ENCODE measurements at places on chromosomes 5 and 9.

GRCh38 chr9:6034954-6035353, 19.5 kb upstream of the RANBP6 start:
- no peak for DNase-seq

- no peak for DNase-seq
These were observed 632 bp downstream of the DPM2 start for GRCh38 chr9:127937056-127937387.

DNA sequence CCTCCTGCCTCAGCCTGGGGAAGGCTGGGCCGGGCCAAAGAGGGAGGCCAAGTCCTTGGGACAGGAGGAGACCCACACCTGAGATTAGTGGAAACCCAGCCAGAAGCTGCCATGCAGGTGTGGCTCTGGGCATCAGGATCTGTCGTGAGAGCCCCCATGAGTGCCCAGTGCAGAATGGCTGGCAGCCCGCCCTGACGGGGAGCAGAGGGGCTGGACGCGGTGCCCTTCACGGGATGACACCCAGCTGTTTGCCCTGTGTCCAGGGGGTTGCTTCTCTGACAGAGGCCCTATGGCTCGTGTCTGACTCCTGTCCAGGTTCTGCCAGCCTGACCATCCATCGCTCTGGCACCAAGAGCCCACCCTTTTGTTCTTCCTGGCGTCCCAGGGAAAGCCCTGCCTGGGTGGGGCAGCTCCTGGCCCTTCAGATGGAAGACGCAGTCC, 8.5 kb downstream of the DIPK1B start:
- no peak for DNase-seq

- no peak for DNase-seq
These were observed 136.8 kb downstream of the MVB12B start for GRCh38 chr9:126463426-126463825.

DNA sequence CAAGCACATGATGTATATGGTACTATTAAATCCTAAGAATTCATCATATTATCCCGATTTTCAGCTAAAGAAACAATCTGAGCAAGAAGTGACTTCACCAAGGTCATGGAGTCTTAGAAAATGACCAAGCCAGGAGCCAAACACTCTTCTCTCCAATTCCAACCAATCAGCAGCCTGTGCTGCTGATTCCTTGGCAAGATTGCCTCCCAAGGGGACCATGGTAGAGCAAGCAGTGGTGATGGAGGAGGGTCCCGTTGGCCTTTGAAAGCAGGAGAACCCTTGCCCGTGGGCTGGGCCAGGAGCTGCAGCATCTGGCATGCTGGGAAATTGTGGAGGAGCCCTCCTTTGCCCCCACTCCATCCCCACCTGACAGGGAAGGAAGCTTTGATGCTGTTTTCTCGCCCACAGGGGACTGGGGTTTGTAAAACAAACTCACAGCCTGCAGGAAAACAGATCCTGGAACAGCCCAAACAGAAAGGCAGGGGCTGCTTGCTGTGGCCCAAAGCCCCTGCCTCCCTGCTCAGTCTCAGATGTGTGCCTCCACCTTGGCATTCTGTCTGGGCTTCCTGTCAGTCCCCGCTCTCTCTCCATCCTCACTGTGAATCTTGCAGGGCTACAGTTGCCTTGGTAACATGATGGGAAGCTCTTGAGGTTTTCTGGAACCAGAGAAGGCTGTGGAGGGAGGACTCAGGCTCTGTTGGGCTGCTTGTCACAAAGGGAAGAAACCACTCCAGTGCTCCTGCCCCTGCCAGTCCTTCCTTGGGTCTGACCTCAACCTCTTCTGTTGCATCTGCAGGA, 70.8 kb upstream of the HSPA9 start:
- no peak for DNase-seq

DNA sequence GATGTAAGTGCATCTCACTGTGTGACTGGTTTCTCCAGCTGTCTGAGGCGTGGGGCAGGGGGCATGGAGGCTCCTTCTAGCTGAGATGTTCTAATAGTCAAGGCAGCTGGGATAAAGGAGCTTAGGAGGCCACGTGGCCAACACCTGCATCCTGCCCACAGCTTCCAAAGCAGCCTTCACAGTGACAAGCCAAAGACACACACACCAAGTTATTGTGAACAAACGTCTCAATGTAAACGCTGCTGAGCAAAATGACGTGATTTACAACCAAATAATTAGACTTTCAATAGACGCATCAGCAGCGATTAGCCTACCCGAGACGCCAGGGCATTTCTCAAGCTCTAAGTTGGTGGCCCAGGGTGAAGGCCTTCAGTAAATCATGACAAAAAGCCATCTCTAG, 23.2 kb upstream of the SLC25A51 start:
- no peak for DNase-seq

- DNase-seq: no peak
These were observed 27.8 kb upstream of the TNFSF8 start for GRCh38 chr9:114958021-114958843.

GRCh38 chr5:136605638-136606037, 240.3 kb upstream of the TRPC7 start:
- no peak for DNase-seq

GRCh38 chr9:128011071-128011817, 30.5 kb upstream of the EEIG1 start:
- DNase-seq: no peak

GRCh38 chr9:83491995-83492394, 46.2 kb downstream of the FRMD3 start:
- no peak for DNase-seq

DNA sequence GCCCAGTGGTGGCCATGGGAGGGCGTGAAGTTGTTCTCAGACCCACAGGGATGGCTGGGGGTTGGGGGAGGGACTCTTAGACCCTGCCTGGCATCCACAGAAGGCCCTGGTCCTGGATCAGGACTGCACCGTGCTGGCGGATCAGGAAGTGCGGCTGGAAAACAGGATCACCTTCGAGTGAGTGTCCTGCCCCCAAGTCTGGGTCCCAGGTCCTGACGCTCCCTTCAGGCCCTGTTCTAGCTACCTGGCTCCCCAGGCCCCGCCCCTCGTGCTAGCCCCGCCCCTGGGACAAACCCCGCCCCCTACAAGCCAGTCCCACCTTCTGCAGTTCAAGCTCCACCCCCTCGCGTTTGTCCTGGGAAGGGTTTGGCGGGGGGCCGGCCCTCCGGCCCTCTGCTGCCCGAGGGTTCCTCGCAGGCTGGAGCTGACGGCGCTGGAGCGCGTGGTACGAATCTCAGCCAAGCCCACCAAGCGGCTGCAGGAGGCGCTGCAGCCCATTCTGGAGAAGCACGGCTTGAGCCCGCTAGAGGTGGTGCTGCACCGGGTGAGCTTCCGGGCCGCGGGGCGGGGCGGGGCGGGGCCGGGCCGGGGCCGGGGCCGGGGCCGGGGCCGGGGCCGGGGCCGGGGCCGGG, 12.9 kb downstream of the RGS14 start:
- DNase-seq: peak; percentile 51

GRCh38 chr9:134145262-134145661, 9.4 kb downstream of the WDR5 start:
- no peak for DNase-seq

GRCh38 chr5:41432481-41433253, 77.7 kb downstream of the PLCXD3 start:
- DNase-seq: no peak

DNA sequence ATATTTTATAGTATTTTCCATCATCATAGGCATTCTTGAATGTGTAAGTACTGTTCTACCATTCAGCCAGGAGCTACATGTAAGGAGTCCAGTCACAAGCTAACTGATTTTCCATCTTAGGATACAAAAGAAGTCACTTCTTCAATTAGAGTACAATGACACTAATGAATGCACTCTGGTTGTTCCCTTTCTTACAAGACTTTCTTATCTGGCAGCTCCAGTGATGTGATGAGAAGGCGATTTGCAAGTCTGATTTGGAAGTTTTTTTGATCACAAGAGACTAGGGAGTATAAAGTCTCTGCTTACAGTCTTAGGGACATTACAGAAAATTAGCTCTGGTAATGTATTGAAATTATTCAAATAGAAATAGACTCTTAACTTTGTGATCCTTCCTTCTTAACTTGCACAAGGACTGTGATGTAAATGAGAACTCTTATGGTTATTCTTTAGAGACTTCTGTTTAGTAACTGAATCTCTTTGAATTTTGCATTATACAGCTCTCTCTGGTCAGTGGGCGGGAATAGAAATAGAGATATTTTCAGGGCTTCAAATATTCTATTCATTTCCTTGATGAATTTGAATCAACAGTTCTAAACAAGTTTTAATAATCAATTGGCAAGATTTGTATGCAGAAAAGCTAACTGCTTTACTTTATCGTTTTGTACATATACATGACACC, 130.4 kb upstream of the CDH6 start:
- DNase-seq: no peak

DNA sequence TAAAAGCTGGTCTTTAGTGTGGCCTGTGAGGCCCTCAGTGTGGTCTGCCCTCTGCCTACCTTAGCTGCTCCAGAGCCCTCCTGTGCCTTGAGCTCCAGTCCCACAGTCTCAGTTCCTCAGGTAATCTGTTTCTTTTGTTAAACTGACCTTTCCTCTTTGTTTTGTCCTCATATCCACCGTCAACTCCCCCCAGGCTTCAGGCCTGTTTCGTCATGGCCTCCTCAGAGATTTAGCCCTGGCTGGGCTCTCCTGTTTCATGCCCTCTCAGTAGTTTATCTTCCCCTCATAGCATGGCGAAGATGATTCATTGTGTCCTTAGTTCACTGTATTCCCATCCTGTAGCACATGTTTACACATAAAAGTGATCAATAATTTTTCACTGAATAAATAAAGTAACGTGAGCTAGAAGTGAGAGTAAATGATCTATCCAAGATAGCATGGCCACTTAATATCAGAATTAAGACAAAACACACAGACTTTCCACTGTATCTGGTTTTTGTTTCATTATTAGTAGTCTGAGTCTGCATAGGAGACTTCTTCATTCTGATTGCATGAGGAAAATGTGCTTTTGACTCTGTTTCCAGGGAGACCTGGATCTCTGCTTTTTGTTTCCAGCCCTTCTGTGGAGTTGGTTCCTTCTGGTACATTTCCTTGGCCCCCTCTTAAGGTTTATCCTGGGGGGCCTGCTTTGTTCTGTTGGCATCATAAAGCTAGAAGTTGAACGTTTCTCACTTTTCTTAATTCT, 70.5 kb downstream of the SNX24 start:
- DNase-seq: no peak

GRCh38 chr9:87564111-87564510, 66.4 kb downstream of the DAPK1 start:
- no peak for DNase-seq

All from skeletal muscle cell (primary cell).